SJCRH30 (cell line): ENCODE measurements at places on chromosomes 1 and 21. TPM values are rescaled to one million over a fixed set of nuclear protein-coding genes. Genes with fewer than 3 reads are reported as not detected.

GRCh38 chr1:24984800-24985522, 54.9 kb upstream of the RUNX3 start:
- no peak for DNase-seq

Gene AK5
- total RNA-seq, result 18.2 and 22.3 TPM in 2 replicates

DNA sequence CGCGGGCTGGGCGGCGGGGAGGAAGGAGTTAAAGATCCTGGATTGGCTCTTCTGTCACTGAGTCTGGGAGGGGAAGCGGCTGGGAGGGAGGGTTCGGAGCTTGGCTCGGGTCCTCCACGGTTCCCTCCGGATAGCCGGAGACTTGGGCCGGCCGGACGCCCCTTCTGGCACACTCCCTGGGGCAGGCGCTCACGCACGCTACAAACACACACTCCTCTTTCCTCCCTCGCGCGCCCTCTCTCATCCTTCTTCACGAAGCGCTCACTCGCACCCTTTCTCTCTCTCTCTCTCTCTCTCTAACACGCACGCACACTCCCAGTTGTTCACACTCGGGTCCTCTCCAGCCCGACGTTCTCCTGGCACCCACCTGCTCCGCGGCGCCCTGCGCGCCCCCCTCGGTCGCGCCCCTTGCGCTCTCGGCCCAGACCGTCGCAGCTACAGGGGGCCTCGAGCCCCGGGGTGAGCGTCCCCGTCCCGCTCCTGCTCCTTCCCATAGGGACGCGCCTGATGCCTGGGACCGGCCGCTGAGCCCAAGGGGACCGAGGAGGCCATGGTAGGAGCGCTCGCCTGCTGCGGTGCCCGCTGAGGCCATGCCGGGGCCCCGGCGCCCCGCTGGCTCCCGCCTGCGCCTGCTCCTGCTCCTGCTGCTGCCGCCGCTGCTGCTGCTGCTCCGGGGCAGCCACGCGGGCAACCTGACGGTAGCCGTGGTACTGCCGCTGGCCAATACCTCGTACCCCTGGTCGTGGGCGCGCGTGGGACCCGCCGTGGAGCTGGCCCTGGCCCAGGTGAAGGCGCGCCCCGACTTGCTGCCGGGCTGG, at the start of gene NPR1:
TSS of gene NPR1 (plus strand) at position 170 of the 818 bp plus-strand sequence. CDS start at position 591, 421 bp downstream.
- peak; percentile 19 for DNase-seq

DNA sequence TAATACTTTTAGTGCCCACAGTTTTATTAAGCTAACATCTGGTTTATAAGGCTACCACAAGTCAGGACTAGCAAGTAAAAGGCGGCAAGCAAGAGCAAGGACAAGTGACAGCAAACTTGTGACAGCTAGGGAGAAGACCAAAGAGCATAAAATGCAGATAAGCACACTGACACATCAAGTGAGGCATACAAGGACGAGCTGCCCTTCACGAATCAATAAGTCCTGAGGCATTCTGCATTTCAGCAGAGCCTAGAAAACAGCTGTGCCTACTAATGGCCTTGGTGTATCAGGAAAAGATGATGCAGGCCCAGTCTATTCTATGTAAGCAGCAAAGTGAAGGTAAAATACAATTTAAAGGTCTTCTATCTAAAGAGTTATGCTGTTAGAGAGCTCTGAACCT, 74.8 kb downstream of the KRTAP19-8 start:
- DNase-seq, result no peak

Gene PLA2G2F
- total RNA-seq, result not detected in 2 replicates

Gene ZNF691
- total RNA-seq, result 13.5 and 13.6 TPM in 2 replicates

- no peak for DNase-seq
Observed at GRCh38 chr1:22317920-22318243, 133.8 kb upstream of the ZBTB40 start.

GRCh38 chr21:33064623-33065390, 5.1 kb upstream of the OLIG1 start:
- DNase-seq, result no peak

- DNase-seq, result no peak
Observed at GRCh38 chr1:216223486-216223885, 199.8 kb downstream of the USH2A start.

Gene KCTD3
- total RNA-seq, result 57.6 and 65.6 TPM in 2 replicates

Gene CNR2
- not detected in 2 replicates for total RNA-seq

- no peak for DNase-seq
Observed at GRCh38 chr1:60558236-60558635, 484.7 kb upstream of the C1orf87 start.

Gene C1orf53
- 2.5 and 2.6 TPM in 2 replicates for total RNA-seq

Gene OR2T2
- not detected in 2 replicates for total RNA-seq

DNA sequence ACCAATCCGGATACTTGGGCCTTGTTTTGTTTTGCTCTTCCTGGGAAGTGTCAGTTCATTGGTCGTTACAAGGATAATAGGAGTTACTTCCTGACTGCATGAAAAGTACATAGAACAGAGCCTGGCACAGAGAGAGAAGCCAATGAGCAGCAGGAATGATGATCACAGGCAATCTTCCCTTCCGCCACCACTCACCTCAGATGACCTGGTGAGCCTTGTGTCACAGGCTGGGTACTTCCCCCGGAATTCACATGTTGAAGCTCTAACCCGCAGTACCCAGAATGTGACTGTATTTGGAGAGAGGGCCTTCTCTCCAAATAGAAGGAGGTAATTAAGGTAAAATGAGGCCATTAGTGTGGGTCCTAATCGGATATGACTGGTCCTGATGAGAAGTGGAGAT, 18.8 kb upstream of the GPR137B start:
- no peak for DNase-seq

GRCh38 chr1:178534137-178534868, 21.4 kb downstream of the TEX35 start:
- no peak for DNase-seq

Gene VASH2
- total RNA-seq, result 129 and 153 TPM in 2 replicates

Gene LCE3D
- total RNA-seq, result not detected in 2 replicates
